Activated CD4-positive, alpha-beta T cell treated with anti-CD3 and anti-CD28 coated beads, Interleukin-2, amount 10 ng/mL, durations not matched to agents 7 days and 5 days (primary cell): ENCODE measurements at places on chromosomes 7 and 10.

DNA sequence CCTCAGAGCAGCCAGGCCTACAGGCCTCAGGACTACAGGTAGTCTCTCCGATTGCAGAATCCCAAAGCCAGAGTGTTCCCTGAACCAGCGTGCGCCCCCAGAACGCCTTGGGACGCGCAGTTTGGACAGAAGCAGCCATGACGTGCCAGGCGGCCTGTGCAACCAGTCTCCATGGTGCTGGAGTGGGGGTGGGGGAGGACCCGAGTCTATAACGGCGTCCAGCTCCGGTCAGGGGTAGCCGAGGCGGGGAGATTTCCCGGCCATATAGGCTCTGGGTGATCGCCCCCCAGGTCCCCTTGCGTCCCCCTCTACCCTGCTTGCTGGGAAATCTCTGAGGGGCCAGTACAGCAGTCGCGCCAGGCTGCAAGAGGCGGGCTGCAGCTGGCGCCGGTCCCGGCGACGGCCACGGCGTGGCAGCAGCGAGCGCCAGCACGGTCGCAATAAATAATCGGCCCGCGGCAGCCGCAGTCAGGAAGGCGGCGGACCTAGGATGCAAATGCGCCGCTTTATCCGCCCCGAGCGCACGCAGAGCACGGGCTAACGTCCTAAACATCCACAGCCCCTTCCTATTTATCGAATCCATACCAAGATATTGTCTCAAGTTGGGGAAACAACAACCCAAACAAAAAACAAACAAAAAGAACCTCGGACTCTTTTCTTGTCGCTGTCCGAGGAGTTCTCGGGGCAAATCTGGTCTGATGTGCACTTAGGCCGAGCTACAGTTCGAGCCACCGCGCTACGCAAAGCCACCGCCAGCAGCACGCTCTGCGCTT is 1.6 kb downstream of the HOXA3 start:
- DNase-seq, result peak; percentile 55

DNA sequence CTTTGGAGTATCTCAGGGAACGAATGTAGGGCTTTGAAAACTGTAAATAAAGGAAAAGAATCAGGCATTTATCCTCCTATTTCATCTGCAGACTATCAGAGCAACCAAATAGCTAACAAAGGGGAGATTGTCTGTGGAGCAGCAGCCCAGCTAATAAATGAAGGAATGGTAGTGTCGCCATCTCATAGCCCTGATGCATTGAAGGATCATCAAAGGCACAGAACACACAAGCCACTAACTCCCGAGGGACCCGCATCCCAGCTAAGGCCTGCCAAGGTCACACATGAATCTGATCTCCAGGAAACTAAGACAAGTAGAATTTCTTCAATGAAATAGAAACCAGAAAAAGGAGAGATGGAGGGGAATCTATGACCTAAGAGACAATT is 38.2 kb downstream of the CALML5 start:
- no peak for DNase-seq

- DNase-seq, result no peak
Observed at GRCh38 chr7:132414857-132415256, 161.4 kb downstream of the PLXNA4 start.

DNA sequence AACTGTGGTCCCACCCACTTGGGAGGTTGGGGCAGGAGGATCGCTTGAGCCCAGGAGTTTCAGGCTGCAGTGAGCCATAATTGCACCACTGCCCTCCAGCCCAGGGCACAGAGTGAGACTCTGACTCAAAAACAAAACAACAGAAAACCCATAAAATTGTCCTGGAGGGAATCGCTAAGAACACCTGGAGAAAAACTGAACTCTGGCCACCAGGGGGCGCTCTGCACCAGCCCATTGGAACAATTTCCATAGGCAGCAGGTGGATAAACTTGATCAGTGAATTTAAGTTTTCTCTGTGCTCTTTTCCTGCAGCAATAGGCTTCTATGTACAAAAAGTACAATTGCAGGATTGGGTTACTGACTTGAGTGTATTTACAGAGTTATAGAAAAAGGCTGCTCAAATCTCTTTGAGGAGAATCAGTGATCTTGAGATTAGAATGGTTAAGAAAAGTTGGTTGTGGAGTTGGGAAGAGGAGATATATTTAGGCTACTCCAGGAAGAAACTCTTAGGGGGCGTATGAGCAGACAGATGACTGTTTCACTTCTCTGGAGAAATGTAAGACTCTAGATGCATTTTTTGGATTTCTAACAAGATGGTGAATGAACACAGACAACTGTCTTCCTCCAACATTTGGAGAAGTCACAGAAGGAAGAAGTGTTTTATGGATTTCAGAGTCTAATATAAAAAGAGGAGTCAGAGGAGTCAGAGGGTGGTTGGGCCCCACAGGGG is 274.9 kb upstream of the GALNT17 start:
- peak; percentile 56 for DNase-seq

GRCh38 chr7:55538538-55538937 is 33.8 kb downstream of the VOPP1 start:
- no peak for DNase-seq

- DNase-seq, result no peak
Observed at GRCh38 chr7:132103718-132104117, 472.6 kb downstream of the PLXNA4 start.

DNA sequence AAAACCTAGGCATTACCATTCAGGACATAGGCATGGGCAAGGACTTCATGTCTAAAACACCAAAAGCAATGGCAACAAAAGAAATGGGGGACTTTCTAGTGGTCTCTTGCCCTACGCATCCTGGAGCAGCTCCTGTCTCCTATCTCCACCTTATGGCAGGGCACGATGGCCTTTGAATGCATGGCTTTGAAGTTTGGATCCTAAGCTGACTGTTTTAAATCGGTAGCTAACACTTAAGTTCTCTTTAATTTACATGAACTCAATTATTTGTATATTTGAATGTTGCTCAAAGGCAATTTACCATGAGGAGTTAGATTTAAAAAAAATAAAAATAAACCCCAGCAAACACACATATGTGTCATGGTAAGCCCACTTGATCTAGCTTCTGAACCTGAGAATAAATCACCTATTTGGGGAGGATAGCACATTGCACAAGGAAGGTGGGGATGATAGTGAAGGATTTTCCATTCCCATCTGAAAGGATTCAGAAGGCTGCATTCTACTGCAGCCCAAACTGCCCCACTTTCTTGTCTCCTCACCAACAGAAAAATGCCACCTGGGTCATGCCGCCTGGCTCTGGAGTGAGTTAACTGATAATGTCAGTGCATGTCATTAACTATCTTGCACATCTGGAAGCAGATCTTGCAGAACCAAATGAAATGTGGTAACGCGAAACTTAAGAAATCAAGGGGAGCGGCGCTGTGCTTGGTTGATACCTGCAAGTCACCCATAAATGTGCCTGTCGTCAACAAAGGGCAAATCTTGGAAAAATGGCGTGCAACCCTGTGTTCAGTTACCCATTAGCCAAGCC is 12.4 kb downstream of the KLF6 start:
- no peak for DNase-seq
